ENCODE measurements at places on chromosomes 13 and 19.
A peak's percentile ranks its signal among the peaks of the same experiment; 100 is the strongest.

- DNase-seq, result no peak
These were observed 113.9 kb downstream of the SLC7A1 start for GRCh38 chr13:29481603-29482002.

- DNase-seq, result peak; percentile 97
These were observed 426 bp upstream of the AKAP11 start for GRCh38 chr13:42271337-42272114.

- peak; percentile 60 for DNase-seq
These were observed 19.2 kb downstream of the GPX4 start for GRCh38 chr19:1122972-1123363.

GRCh38 chr13:109126178-109126577 is 496.8 kb downstream of the MYO16 start:
- DNase-seq, result no peak

GRCh38 chr13:95193509-95194230 is 107.6 kb downstream of the ABCC4 start:
- no peak for DNase-seq

DNA sequence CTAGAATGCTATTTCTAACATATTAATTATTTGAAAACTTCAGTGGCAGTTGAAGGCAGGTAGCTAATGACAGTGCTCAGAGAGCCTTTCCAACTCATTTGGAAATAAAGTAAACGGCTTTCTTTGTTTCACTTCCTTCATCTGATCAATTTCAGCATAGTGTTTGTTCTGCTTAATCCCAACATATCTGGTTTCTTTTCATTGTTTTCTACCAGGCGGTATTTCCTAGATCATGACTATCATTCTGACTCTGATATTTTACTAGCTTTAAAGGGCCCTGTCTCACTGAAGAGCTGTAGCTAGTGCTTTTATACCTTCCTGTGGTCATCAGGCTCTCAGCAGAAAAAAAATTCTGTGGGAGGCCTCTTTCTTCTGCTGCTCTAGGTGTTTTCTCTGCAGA is 178.6 kb downstream of the RBM26 start:
- no peak for DNase-seq

DNA sequence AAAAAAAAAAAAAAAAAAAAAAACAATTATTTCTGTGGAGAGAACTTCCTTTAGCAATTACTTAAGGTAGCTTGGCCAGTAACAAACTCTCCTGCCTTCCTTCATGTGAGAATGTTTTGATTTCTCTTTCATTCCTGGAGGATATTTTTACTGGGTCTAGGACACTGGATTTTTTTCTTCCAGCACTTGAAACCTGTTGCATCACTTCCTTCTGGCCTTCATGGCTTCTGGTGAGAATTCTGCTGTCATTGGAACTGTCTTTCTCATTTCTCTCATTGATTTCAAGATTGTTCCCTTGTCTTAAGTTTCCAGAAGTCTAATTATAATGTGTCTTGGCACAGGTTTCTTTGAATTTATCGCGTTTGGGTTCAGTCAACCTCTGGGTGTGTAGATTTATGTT is 19.3 kb upstream of the RAB20 start:
- no peak for DNase-seq

DNA sequence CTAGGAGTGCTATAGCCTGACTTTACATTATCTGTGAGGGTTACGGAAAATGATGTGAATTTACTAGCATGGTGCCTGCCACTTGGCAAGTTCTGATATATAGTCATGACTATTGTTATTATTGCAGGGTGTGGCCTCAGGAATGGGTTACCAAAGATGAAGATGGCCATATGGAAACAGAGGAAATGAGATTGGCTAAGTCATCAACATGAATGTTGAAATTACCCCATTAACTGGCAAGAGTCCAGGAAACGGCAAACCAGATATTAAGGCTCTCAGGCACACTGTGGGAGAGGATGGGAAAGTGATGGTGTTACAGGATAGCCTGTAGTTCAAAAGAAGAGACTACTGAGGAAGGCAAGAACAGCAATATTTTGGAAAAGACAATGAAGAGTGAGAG is 183.3 kb downstream of the KCNRG start:
- DNase-seq, result peak; percentile 14

- DNase-seq, result no peak
These were observed 29.9 kb downstream of the SLC10A2 start for GRCh38 chr13:103036268-103036667.

GRCh38 chr19:8240274-8241229 is 31.4 kb downstream of the CERS4 start:
- peak; percentile 75 for DNase-seq

DNA sequence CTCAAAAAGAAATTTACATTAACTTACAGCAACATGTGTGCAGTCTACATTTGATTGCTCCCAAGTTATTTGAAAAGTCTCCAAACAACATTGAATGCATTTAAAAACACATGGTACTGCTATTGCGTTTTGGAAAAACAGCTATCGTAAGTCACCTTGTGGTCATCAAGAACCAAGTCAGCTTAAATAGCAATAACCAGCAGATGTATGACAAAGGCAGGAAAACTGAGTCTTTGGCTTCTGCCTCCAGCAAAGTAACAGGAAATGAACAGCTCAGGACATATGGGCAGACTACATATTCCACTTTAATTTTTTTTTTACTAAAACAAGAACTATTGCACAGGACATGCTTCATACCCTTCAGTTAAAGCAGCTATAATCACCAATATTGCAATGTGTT is 580.6 kb upstream of the SPRY2 start:
- no peak for DNase-seq

Measured in AG09319 (cell line).